ENCODE measurements at places on chromosomes 3 and 15.

DNA sequence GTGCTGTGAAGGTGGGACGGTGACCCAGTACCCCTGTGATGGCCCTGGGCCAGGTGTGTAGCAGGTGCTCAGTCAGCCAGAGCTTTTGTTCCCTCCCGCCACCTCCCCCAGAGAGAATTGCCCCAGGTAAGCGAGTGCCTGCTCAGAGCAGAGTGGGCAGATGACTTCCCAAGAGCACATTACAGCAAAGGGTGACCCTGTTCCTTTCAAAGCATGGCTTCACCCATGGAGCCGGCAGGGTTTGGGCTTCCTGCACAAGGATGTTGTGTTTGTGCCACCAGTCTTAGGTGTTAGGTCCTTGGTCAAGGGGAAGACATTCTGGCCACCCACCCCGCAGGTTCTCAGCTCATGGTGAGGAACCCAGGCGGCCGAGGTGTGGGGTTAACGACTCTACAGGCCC lies 30.7 kb downstream of the SLC6A6 start:
- H3K27ac ChIP-seq, result peak overlapping the region; percentile 73
- peaks cover 1% of the 10 kb centered on the region for H3K36me3 ChIP-seq
- H3K4me3 ChIP-seq, result no peak overlapping the region

- no peak overlapping the region for H3K27ac ChIP-seq
- no peaks in the 10 kb centered on the region for H3K36me3 ChIP-seq
- no peaks in the 10 kb centered on the region for H3K27me3 ChIP-seq
- no peaks in the 10 kb centered on the region for H3K4me1 ChIP-seq
- H3K4me3 ChIP-seq, result no peak overlapping the region
- no peak for DNase-seq
Measured at GRCh38 chr3:34254285-34254684, 455.9 kb downstream of the PDCD6IP start.

DNA sequence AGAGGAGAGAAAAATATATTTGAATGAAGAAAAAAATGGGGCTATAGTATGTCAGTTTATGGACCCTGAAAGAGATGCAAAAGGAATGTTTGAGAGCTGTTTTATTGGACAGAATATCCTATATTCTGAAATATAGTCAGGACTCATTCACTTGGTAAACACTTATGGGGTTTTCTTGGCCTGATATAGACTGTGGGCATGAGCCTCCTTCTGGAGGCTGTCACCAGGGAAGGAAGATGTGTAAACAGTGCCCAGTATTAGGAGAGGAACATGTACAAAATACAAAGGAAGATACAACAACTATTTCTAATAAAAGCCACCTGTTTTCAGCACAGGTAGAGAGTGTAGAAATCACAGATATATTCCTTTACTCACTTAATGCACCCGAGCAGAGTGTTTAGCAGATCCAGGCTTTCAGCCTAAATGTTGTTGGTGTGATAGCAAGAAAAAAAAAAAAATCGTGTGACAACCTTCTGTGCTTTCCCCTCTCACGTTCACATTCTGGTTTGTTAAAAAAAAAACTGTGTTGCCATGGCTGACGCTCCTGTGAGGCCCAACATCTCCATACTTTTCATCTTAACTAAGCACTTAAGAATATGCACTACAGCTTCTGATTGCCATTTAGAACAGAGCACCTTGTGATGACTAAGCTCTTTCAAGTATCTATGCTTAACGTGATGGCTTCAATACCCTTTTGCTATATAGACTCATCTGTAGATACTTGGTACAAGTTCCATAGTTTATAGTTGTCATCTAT lies 134.1 kb downstream of the MBNL1 start:
- no peaks in the 10 kb centered on the region for H3K36me3 ChIP-seq
- H3K27ac ChIP-seq, result no peak overlapping the region
- H3K4me3 ChIP-seq, result no peak overlapping the region

- H3K4me1 ChIP-seq, result peaks cover 9% of the 10 kb centered on the region
- DNase-seq, result no peak
- H3K36me3 ChIP-seq, result no peaks in the 10 kb centered on the region
- H3K27me3 ChIP-seq, result peaks cover 71% of the 10 kb centered on the region
- no peak overlapping the region for H3K27ac ChIP-seq
Measured at GRCh38 chr3:137762674-137763593, 1.2 kb upstream of the SOX14 start.

Measured in HepG2 (cell line).